Stimulated activated CD4-positive, alpha-beta T cell treated with anti-CD3 and anti-CD28 coated beads, Interleukin-4, amount 100 ng/mL, for 48 hours (primary cell): ENCODE measurements at places on chromosomes 1 and 21.
A peak's percentile ranks its signal among the peaks of the same experiment; 100 is the strongest.

DNA sequence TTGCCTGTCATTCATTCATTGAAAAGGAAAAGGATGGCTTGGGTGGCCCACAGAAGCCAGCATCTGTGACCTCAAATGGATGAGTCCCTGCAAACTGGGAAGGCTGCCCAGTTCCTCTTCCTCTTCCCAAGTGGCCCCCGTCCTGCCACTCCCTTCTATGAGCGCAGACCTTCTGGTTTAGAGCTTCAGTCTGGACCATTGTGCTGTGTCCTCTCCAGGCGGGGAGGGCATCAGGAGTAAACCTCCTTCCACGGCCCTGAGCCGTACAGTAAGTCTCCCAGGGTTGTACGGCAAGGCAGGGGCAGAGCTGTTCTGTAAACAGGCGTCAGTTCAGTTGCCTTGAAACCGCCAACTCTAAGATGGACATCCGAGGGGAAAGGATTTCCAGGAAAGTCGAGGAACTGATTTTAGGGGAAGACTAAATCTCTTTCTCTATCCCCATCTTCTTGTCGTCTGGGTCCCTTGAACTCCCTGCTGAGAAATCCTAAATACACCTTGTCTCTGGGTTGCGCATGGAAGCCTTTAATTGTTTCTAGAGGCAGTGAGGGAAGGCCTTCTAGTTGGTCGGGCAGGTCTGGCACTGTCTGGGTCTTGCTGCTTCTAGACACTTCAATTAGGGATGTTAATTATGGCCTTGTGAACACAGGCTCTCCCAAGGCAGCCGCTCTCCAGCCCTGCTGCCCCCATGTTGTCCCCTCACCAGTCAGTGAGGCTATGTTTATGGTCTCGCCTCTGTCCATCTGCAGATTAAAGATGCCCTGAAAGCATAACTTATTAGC lies 22.1 kb downstream of the SOX13 start:
- no peak for DNase-seq

GRCh38 chr1:110152133-110152785 lies 2.0 kb downstream of the SLC6A17 start:
- DNase-seq = no peak

DNA sequence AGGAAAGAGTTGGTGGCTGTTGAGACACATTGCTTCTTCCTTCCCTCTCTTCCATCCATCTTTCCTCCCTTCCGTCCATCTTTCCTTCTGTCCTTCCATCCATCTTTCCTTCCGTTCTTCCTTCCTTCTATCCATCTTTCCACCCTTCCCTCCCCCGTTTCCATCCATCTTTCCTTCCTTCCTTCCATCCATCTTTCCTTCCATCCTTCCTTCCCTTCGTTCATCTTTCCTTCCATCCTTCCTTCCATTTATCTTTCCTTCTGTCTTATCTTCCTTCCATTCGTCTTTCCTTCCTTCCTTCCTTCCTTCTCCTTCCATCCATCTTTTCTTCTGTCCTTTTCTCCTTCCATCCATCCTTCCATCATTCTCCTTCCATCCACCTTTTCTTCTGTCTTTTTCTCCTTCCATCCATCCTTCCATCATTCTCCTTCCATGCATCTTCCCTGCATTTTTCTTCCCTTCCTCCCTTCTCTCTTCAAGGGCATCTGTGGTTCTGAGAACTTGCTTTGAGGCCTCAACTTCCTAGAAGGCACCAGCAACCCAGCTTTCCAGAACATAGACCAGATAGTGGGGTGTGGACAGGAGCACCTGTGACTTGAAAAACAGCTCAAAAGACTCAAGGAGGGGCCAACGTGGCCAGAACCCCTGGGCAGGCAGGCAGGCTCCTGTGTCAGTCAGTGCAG lies 48.9 kb upstream of the SELENON start:
- no peak for DNase-seq

DNA sequence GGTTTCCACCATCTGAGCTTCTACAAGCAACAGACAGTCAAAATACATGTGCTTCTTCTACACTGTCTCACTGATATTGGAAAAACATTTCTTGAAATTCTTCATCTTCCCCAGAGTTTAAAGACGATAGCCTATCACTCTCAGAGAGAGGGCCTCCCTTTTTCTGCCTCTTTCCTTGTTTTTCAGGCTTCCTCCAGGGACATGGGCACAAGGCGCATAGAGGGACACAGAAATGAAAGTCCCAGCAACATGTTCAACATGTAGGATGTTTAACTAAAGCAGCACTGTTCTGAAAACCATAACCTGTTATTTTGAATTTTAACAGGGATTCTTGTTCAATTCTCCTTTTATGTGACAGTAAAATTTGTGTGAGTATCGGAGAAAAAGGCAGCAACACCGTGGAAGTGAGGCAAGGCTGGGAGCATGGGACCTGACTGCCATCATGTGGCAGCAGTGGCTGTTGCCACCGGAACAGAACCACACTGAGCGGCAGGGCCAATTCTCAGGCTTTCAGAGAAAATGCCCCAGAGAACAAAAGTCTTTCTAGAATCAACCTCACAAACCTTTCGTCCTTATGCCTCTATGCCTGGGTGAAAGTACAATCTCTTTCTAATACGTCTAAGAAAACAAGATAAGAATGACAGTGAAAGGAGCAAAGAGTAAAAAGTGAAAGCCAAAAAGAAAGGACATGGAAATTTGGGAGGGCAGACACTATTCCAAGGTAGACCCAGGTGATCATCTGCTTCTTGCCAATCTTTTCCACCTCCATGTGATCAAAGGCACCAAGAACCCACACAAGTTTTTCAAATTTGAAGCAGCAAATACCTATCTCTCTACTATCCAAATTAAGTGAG lies 54.5 kb downstream of the PCNX2 start:
- DNase-seq = peak; percentile 3

- no peak for DNase-seq
Measured at GRCh38 chr1:68384321-68384813, 65.4 kb downstream of the RPE65 start.

- no peak for DNase-seq
Measured at GRCh38 chr1:212689758-212690529, 9.7 kb downstream of the BATF3 start.

DNA sequence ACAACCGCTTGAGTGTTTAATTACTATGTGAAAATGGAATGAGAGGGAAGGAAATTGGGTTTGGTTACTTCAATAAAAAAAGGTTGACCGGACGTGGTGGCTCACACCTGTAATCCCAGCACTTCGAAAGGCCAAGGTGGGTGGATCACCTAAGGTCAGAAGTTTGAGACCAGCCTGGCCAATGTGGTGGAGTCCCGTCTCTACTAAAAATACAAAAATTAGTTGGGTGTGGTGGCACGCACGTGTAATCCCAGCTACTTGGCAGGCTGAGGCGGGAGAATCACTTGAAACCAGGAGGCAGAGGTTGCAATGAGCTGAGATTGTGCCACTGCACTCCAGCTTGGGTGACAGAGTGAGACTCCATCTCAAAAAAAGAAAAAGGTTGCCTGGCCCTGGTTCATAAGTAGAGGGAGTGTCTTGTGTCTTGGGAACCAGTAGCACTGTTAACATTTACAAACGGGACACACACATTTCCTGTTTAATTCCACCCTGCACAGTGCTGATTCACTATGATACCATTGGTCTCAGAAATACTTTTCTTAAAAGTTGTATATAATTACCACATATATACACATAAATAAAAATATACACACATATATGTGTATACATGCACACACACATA lies 27.6 kb upstream of the CLDN14 start:
- DNase-seq = no peak

DNA sequence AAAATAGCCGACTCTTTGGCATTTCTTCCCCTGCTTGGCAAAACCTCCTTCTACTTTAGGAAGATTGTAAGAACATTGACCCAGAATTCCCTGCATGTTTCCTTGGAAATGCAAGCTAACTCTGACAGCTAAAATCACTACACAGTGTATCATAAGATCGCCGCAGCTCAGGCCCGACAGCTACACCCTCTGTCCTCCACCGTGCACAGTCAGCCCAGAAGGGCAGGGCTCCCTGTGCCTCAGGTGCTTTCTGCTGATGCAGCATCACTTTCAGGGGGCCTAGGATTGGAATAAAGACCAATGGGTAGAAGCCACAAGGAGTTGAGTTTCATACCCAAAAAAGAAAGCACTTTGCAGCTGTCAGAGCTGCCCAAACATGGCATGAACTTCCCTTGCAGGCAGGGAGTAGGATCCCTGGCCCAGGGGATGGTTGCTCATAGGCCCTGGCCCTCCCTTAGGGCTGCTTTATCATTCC lies 145.3 kb downstream of the SEC16B start:
- no peak for DNase-seq

DNA sequence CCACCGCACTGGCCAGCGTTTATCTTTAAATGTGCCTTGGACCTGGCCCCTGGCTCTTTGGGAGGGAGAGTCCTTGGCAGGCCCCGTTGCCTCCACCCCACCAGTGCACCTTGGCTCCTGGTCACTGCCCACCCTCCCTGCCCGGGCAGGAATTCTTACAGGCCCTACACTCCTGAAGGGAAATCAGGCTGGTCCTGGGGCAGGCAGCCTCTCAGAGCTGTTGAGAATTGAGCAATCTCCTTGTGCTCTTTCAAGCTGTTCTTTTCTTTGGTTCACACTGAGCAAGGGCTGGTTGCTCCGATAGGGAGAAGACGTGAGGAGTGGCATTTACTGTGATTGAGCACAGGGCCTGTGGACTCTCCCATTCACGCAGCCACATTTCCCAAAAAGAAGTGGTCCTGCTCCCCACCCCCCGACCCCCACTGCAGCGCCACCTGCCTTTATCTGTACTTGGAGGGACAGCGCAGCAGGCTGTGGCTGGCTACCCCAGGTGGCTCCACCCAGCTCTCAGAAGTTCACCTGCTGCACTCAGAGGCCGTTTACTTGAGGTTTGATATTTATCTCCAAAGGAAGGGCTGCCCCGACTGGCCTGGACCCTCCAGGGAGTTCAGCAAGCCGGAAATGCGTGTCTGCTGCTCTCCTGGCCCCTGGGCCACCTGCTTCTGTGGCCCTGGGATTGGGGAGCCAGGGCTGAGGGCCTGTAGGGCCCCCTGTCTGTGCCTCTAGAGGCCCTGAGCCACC lies 47.8 kb downstream of the SKI start:
- no peak for DNase-seq

DNA sequence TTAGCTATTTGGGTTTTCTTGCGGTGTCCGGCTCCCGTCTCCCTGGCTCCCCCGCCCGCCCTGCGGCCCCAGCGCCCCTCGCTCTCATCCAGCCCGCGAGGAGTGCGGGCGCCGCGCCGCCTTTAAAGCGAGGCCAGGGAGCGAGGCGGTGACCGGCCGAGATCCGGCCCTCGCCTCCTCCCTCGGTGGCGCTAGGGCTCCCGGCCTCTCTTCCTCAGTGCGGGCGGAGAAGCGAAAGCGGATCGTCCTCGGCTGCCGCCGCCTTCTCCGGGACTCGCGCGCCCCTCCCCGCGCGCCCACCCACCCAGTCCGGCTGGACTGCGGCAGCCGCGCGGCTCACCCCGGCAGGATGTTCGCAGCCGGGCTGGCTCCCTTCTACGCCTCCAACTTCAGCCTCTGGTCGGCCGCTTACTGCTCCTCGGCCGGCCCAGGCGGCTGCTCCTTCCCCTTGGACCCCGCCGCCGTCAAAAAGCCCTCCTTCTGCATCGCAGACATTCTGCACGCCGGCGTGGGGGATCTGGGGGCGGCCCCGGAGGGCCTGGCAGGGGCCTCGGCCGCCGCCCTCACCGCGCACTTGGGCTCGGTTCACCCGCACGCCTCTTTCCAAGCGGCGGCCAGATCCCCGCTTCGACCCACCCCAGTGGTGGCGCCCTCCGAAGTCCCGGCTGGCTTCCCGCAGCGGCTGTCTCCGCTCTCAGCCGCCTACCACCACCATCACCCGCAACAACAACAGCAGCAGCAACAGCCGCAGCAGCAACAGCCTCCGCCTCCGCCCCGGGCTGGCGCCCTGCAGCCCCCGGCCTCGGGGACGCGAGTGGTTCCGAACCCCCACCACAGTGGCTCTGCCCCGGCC lies 492 bp downstream of the HLX start:
- DNase-seq = no peak

- DNase-seq = peak; percentile 16
Measured at GRCh38 chr21:25370311-25370744, 237.0 kb downstream of the MRPL39 start.

DNA sequence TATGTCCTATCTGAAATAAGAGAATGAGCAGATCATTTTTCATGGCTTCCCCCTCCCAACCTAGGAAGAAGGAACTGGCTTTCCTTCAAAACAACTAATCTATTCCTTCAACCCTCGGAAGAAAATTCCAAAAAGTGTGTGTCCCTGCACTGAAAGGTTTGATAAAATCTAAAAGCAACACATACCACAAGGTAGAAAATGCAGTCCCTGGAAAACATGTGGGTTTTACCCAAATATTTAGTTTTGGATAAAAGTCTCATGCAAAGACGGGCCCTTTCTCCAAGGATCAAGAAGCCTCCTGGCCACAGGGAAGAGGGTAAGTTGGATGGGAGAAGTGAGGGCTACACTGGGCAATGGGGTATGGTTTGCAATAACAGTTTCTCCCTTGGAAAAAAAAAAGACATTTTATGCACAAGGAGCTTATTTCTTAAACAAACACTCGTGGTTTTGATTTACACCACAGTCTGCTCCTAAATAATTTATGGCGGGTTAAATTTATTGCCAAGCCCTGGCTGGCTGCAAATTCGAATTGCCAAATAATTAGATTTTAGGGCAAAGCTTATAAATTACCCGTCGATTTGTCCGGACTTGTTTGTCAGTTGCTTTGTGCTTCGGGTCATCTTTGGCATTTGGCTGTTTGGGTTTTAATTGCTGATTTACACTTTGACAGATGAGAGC lies 28.9 kb downstream of the ERI3 start:
- DNase-seq = no peak

DNA sequence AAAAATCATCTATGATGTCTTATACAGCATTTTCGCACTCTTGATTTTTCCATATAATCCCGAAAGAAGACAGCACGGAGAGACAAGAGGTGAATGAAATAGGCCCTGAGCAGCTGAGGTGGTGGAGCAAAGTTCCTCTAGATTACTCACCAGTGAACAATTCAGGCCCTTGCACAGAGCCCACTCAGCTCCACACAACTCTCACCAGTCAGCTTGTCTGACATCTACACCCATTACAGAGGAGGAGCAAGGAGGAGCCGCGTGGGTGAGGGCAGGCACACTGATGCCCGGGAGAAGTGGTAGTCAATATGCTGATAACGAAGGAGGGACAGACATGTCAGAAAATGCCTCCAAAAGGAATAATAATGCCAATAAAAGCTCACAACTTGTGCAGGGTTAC lies 59.9 kb downstream of the DNM3 start:
- no peak for DNase-seq
